ENCODE measurements at places on chromosomes 11 and 22.

DNA sequence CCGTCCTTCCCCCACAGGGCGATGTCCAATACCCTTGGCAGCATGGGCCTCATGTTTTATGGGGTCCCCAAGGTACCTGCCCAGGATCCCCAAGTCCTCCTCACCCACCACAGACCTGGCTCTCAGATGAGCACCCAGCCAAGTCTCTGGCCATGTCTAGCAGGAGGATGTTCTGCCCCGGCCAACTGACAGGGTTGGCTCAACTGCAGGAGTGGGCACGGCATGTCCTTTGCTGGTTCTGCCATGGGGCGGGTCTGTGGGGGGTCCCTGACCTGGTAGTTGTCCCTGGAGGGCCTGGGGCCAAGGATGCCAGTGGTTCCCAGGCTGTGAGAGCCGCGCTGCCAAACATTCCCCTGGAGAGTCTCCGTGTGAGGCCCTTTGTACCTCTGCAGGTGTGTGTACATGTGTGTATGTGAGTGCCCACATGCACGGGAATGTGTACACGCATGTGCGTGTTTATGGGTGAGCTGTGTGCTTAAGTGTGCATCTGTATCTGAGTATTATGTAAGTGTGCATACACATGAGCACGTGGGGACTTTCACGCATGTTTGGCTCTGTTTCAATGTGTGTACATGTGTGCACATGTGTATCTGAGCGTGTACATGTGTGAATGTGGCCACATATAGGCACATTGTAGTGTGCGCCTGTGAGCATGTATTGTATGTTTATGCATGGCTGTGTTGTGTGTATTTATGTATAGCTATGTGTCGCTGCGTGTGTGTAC is 85.5 kb downstream of the KCNQ1 start:
- DNase-seq: no peak

- no peak for DNase-seq
Measured at GRCh38 chr11:101816613-101817012, 98.2 kb upstream of the CEP126 start.

- DNase-seq: no peak
Measured at GRCh38 chr11:89516496-89516895, 25.3 kb upstream of the NOX4 start.

- DNase-seq: no peak
Measured at GRCh38 chr11:65662247-65662798, 393 bp downstream of the RELA start.

Data from CD4-positive, alpha-beta T cell treated with Interleukin-4 for 1 hour (primary cell).